ENCODE measurements at places on chromosomes 11 and 22. TPM values are rescaled to one million over a fixed set of nuclear protein-coding genes. Genes with fewer than 3 reads are reported as not detected.

Gene CALCB
- total RNA-seq: 1.2 TPM

Gene HPS4
- 13.6 TPM for total RNA-seq

Gene MPEG1
- total RNA-seq: 21.1 TPM

Gene PLAAT4
- total RNA-seq: 23.8 TPM

Gene C11orf86
- total RNA-seq: not detected

Gene ACR
- total RNA-seq: 0.09 TPM

Gene P2RX3
- 0.33 TPM for total RNA-seq

Gene TMPRSS5
- total RNA-seq: 0.05 TPM

Gene SNX19
- 32.3 TPM for total RNA-seq

Gene MOB2
- total RNA-seq: 14.2 TPM

Gene TBX10
- not detected for total RNA-seq

DNA sequence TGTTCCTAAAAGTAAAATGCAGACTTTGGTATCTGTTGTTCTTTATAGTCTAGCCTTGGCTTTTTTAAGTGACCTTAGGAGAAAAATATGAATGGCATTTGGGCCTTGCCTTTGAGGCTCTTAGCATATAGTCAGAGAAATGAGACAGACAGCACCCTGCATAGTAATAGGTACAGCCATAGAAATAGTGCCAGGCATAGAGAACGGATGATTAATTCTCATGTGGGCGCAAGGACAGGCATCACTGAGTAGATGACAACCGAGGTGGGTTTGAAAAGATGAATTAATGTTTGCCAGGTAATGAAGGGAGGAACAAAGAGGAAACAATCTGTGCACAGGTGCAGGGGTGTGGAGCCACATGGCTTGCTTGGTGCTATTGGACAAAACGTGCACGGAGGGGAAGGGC is 90.5 kb downstream of the BMAL1 start:
- no peak overlapping the region for H3K4me3 ChIP-seq
- no peak for DNase-seq
- H3K27ac ChIP-seq: no peak overlapping the region
- peaks cover 89% of the 10 kb centered on the region for H3K36me3 ChIP-seq
- H3K4me1 ChIP-seq: no peaks in the 10 kb centered on the region
- no peaks in the 10 kb centered on the region for H3K27me3 ChIP-seq

- H3K27me3 ChIP-seq: peaks cover 5% of the 10 kb centered on the region
- no peak for DNase-seq
- H3K4me1 ChIP-seq: no peaks in the 10 kb centered on the region
- no peak overlapping the region for H3K27ac ChIP-seq
Measured at GRCh38 chr11:36341915-36342314, 45.8 kb downstream of the PRR5L start.

DNA sequence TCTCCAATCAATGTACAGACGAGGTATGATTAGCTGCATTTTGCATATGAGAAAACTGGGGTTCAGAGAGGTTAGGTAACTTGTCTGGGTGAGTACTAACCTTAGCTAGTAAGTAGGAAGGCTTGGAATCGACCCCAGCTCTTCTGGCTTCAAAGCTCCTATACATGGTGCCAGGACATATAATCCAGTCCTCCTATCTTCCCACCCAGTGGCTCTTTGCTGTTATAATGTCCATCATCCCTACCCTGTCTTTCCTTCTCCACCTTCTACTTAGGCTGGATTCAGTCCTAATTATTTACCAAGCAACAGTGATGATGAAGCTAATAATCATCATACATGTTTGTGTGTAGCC is 20.0 kb downstream of the EHF start:
- H3K27me3 ChIP-seq: no peaks in the 10 kb centered on the region
- no peak overlapping the region for H3K27ac ChIP-seq
- no peaks in the 10 kb centered on the region for H3K36me3 ChIP-seq
- no peak overlapping the region for H3K4me3 ChIP-seq
- DNase-seq: no peak

- H3K4me1 ChIP-seq: no peaks in the 10 kb centered on the region
- DNase-seq: no peak
- H3K27me3 ChIP-seq: no peaks in the 10 kb centered on the region
- H3K4me3 ChIP-seq: no peak overlapping the region
- H3K36me3 ChIP-seq: peaks cover 64% of the 10 kb centered on the region
Measured at GRCh38 chr22:20574920-20575353, 67.5 kb downstream of the MED15 start.

DNA sequence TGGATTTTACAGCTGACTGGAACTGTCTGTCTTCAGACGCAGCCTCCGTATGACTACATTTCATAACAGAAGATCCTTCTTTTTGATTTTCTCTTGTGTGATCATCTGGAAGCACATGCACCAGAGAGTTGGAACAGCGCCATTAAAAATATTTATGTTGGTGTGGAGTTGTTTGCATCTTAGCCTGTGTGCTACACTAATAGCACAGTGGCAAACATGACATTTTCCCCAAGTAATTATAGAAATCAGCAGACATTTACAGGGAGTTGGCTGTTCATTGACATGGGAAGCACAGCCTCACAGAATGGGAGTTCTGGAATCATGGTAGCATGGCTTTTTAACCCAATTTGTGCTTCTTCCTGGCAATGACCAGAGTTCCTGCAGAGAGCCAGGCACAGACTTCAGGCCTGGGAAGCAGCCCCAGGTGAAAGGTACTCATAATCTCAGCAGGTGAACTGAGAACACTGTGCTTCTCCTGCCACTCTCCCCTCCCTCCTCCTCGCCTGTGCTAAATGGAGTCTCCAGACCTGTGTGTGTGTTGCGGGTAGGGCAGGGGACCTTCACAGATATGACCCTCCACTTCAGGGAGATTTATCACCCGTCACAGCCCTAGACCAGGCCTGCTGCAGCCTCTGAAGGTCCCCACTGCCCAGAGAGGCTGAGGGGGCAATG is 82.8 kb upstream of the PLET1 start:
- no peak overlapping the region for H3K27ac ChIP-seq
- no peaks in the 10 kb centered on the region for H3K27me3 ChIP-seq
- no peak for DNase-seq
- no peak overlapping the region for H3K4me3 ChIP-seq

GRCh38 chr22:37498289-37498909 is 12.2 kb upstream of the MFNG start:
- H3K4me1 ChIP-seq: peaks cover 18% of the 10 kb centered on the region
- H3K27ac ChIP-seq: no peak overlapping the region
- peak; percentile 61 for DNase-seq
- H3K27me3 ChIP-seq: no peaks in the 10 kb centered on the region
- no peak overlapping the region for H3K4me3 ChIP-seq

DNA sequence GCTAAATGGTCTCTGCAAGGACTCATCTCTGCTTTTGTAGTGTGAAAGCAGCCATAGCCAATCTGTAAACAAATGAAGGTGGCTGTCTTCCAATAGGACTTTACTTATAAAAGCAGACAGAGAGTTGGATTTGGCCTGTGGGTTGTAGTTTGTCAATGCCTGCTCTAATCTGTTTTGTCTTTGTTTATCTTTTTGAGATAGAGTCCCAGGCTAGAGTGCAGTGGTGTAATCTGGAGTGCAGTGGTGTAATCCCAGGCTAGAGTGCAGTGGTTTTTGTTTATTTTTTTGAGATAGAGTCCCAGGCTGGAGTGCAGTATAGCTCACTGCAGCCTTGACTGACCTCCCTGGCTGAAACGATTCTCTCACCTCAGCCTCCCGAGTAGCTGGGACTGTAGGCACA is 8.6 kb downstream of the PPP6R3 start:
- H3K4me1 ChIP-seq: peaks cover 37% of the 10 kb centered on the region
- H3K4me3 ChIP-seq: no peak overlapping the region
- peaks cover 3% of the 10 kb centered on the region for H3K36me3 ChIP-seq
- no peaks in the 10 kb centered on the region for H3K27me3 ChIP-seq

DNA sequence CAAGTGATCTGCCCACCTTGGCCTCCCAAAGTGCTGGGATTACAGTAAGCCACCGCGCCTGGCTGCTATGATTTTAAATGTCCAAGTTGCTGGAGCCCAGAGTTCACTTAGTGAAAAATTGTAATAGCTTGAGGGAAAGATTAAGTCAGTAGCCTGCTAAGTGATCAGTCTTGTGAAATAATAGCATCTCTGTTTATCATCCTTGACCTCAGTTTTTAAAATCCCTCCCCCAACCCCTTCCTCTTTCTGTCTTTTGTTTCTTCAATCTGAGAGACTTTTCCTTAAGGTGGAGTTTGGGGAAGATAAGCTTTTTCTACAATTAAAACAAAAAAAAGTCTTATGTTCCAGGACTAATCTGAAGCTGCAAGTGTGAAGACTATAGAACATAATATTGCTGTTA is 6.4 kb downstream of the HIPK3 start:
- no peaks in the 10 kb centered on the region for H3K36me3 ChIP-seq
- H3K4me3 ChIP-seq: no peak overlapping the region
- DNase-seq: no peak
- H3K27me3 ChIP-seq: no peaks in the 10 kb centered on the region
- peaks cover 21% of the 10 kb centered on the region for H3K4me1 ChIP-seq

GRCh38 chr11:45844822-45845578 is 2.3 kb upstream of the CRY2 start:
- no peaks in the 10 kb centered on the region for H3K27me3 ChIP-seq
- peaks cover 34% of the 10 kb centered on the region for H3K4me1 ChIP-seq
- H3K27ac ChIP-seq: peak overlapping the region; percentile 82
- no peaks in the 10 kb centered on the region for H3K36me3 ChIP-seq
- no peak overlapping the region for H3K4me3 ChIP-seq

- peak; percentile 27 for DNase-seq
- H3K27ac ChIP-seq: peak overlapping the region; percentile 97
- H3K27me3 ChIP-seq: no peaks in the 10 kb centered on the region
- no peaks in the 10 kb centered on the region for H3K36me3 ChIP-seq
- H3K4me1 ChIP-seq: peaks cover 80% of the 10 kb centered on the region
Measured at GRCh38 chr11:1299621-1300020, 9.8 kb downstream of the TOLLIP start.

DNA sequence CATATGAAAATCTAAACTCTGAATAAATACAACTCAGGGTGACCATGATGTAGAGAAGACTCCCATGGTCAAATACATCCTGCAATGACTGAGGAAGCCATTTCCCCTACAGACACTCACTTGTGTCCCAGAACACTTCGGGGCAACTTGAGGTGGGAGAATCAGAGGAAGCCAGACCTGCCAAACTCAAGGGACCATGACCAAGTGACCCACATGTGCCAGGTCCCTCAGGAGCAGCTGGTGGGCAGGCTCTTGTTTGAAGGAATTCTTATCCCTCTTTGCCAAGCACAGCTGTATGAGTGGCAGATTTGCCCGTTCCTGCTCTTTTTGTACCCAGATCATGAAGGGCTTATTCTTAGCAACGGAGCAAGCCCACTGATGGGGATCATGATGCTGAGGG is 17.8 kb downstream of the SPATA19 start:
- peak; percentile 9 for DNase-seq
- no peaks in the 10 kb centered on the region for H3K36me3 ChIP-seq
- H3K27ac ChIP-seq: no peak overlapping the region
- no peaks in the 10 kb centered on the region for H3K4me1 ChIP-seq
- no peaks in the 10 kb centered on the region for H3K27me3 ChIP-seq

GRCh38 chr11:124793466-124794278 is 6.5 kb downstream of the MSANTD2 start:
- no peak overlapping the region for H3K27ac ChIP-seq
- no peaks in the 10 kb centered on the region for H3K27me3 ChIP-seq
- H3K4me1 ChIP-seq: peaks cover 6% of the 10 kb centered on the region
- no peak for DNase-seq

DNA sequence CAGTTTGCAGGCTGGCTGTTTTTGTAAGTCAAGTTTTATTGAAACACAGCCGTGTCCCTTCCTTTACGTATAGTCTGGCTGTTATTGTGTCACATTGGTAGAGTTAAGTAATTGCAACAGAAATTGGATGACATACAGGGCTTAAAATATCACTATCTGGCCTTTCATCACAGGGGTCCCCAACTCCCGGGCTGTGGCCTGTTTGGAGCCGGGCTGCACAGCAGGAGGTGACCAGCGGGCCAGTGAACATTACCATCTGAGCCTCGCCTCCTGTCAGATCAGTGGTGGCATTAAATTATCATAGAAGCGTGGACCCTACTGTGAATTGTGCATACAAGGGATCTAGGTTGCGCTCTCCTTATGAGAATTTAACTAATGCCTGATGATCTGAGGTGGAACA is 31.7 kb downstream of the EXT2 start:
- no peak overlapping the region for H3K27ac ChIP-seq
- peaks cover 24% of the 10 kb centered on the region for H3K36me3 ChIP-seq
- H3K27me3 ChIP-seq: no peaks in the 10 kb centered on the region
- DNase-seq: no peak
- H3K4me3 ChIP-seq: no peak overlapping the region

- H3K27me3 ChIP-seq: no peaks in the 10 kb centered on the region
- no peak overlapping the region for H3K4me3 ChIP-seq
- no peaks in the 10 kb centered on the region for H3K4me1 ChIP-seq
- no peak for DNase-seq
- no peaks in the 10 kb centered on the region for H3K36me3 ChIP-seq
Measured at GRCh38 chr11:12275818-12276217, 101.6 kb upstream of the PARVA start.

GRCh38 chr11:112345166-112345565 is 84.5 kb upstream of the PLET1 start:
- H3K27me3 ChIP-seq: no peaks in the 10 kb centered on the region
- no peak overlapping the region for H3K27ac ChIP-seq
- H3K36me3 ChIP-seq: no peaks in the 10 kb centered on the region
- H3K4me1 ChIP-seq: no peaks in the 10 kb centered on the region

- DNase-seq: no peak
- no peaks in the 10 kb centered on the region for H3K4me1 ChIP-seq
- no peaks in the 10 kb centered on the region for H3K36me3 ChIP-seq
- no peak overlapping the region for H3K4me3 ChIP-seq
- H3K27ac ChIP-seq: no peak overlapping the region
Measured at GRCh38 chr22:48715511-48715910, 1112.2 kb downstream of the BRD1 start.

GRCh38 chr11:765025-765801 is 12.1 kb downstream of the GATD1 start:
- H3K27ac ChIP-seq: no peak overlapping the region
- peak; percentile 59 for DNase-seq
- peaks cover 48% of the 10 kb centered on the region for H3K36me3 ChIP-seq
- no peak overlapping the region for H3K4me3 ChIP-seq

DNA sequence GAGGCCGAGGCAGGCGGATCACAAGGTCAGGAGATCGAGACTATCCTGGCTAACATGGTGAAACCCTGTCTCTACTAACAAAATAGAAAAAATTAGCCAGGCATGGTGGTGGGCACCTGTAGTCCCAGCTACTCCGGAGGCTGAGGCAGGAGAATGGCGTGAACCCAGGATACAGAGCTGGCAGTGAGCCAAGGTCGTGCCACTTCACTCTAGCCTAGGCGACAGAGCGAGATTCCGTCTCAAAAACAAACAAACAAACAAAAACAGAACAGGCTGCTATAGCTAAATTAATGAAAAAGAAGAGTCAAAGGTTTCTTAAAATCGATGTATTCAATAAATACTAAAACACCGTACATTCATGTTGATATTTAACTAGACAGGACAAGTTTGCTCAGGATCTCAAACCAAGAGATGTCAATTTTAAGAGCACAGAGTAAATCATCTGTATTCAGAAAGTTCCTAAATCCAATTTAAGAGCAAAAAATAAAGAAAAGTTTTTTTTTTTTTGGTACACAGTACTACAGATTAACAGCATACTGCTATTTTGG is 59.9 kb downstream of the NUP98 start:
- H3K27me3 ChIP-seq: no peaks in the 10 kb centered on the region
- no peak for DNase-seq
- H3K4me1 ChIP-seq: peaks cover 3% of the 10 kb centered on the region
- H3K36me3 ChIP-seq: peaks cover 13% of the 10 kb centered on the region

Measured in liver (tissue), 10 donors.